ENCODE measurements at places on chromosomes 2 and 18.

DNA sequence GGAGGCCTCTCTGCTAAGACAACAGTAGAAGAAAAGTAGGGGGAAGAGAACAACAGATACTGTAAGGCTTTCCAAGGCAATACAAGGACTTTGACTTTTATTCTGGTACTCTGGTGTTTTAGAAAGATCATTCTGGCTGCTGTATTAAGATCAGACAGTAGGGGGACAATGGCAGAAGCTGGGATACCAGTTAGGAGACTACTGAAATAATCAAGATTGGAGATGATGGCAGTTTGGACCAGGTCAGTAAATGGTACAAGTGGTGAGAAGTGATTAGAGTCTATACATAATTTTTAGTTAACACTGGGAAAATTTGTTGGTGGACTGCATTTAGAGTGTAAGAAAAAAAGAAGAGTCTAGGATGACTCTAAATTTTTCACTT lies 139.7 kb downstream of the ROCK1 start:
- no peak for DNase-seq

GRCh38 chr2:209988010-209988409 lies 14.4 kb upstream of the RPE start:
- DNase-seq: no peak

DNA sequence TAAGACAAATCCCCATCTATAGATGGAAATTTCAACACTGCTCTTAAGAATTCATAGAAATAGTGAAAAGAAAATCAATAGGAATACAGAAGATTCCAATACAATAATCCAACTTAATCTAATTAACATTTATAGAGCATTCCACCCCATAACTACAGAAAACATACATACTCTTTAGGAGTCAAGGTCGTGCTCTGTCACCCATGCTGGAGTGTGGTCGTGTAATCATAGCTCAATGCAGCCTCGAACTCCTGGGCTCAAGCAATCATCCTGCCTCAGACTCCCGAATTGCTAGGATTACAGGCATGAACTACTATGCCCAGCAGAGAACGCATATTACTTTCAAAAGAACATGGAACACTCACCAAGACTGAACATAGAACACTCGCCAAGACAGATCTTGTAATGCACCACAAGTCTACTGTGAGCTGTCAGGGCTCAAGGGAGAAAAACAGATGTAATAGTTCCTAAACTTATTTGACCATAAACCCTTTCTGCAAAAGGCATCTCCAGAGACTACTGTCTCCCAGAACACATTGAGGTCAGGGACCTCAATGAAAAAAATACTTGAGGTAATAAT lies 14.1 kb downstream of the MEMO1 start:
- DNase-seq: no peak

GRCh38 chr18:8658858-8659485 lies 46.4 kb upstream of the MTCL1 start:
- no peak for DNase-seq

- DNase-seq: no peak
Observed at GRCh38 chr18:21146016-21146415, 34.4 kb upstream of the ROCK1 start.

GRCh38 chr18:37564711-37565100 lies 892 bp downstream of the CELF4 start:
- no peak for DNase-seq
